Fibroblast of skin of back (primary cell): ENCODE measurements at places on chromosomes 1 and 21.

DNA sequence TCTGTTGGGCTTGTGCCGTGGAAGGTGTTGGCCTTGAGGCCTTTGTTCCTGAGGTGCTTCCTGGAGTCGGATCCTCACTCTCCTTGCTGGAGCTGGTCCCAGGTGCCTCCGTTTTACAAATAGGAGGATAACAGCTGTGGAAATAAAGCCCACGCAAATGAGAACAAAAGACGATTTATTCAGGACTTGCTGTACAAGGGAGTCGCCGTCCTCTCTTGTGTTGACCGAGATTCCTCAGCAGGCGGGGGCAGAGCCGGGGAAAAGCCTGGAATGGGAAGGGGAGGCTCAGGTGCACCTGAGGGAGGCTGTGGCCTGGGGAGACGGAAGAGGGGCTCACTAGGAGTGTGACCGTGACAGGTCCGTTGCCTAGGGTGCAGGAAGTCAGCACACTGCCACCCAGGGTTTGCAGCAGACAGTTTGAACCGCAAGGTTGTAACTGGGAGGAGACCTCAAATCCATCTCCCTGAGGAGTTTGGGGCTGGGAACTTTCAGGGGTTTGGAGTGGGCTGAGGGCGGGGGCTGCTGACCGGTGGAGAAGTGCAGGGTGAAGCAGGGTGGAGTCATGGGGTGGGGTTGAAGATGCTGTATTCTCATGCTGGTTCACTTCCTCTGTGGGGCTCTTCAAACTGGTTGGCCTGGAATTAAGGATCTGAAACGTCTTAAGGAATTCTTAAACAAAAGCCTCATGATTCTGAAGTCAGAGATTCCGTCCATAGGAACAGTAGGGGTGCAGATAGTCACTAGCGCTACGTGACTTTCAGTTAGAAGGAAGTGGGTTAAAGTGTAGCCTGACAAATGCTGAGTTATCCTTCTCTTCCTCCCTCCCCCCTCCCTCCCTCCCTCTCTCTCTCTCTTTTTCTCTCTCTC is 2.6 kb upstream of the CSTB start:
- peak; percentile 48 for DNase-seq

GRCh38 chr1:155307247-155307740 is 1.4 kb upstream of the FDPS start:
- DNase-seq, result peak; percentile 61

DNA sequence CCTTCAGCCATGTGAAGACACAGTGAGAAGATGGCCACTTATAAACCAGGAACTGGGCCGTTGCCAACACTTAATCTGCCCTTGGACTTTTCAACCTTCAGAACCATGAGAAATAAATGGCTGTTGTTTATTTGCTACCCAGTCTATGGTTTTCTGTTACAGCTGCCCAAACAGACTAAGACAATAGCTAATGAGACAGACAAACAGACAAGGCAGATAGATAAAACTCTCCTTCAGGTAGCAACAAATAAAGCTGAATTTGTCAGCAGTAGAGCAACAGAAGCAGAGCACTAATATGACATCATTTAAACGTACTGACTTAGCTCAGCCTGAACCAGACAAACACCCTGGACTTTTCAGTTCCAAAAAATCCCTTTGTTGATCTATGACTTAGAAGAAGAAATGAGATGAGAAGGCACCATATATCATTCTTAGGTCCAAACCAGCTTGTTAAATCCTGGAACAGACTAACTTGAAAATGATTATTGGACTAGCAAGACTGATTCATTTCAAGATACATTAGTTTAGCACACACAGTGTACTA is 27.0 kb downstream of the ZZZ3 start:
- DNase-seq, result no peak

GRCh38 chr1:48391926-48392325 is 80.1 kb downstream of the SPATA6 start:
- DNase-seq, result no peak

DNA sequence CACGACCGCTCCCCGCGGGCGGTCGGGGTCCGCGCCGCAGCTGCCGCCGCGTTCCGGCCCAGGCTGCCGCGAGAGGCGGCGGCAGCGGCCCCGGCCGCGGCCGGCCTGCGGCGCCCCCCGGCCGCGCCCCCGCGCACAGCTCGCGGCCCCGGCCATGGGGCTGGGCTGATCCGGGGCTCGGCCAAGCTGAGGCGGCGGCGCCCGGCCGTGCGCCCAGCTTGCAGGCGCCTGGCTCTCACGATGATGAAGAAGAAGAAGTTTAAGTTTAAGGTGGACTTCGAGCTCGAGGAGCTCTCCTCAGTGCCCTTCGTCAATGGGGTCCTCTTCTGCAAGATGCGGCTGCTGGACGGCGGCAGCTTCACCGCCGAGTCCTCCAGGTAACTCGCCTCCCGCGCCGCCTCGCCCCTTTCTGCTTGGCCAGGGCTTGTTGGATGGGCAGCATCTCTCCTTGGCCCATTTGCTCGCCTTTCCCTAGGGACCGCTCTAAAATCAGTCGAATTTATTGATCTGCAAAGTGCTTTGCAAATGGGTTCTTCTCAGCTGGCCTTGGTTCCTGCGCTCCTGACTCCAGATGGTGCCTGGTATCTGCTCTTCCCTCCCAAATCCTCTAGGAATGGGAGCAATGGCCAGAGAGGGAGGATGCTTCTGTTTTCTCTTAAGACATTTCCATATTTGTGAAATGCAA is 431 bp downstream of the EEIG2 start:
- DNase-seq, result peak; percentile 13
